ENCODE measurements at places on chromosomes 7 and 10.

DNA sequence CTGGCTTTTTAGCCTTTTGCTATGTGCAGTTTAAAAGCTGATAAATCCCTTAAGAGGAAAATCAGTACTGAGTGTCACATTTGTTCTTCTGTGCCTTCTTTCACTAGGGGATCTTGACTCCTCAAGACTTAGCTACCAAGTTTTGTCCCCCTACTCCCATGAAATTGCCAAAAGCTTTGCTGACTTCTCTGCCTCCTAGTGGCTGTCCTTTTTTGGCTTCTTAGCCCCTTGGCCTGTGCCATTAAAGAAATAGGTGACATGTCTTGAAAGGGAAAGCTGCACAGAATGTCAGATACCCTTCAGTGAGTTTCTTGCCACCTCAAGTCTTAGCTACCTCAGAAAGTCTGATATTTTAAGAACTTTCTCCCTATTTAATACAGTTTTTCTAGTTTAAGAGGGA is 10.5 kb downstream of the MKLN1 start:
- DNase-seq = no peak

GRCh38 chr10:129593953-129594352 is 126.9 kb downstream of the MGMT start:
- DNase-seq = no peak

GRCh38 chr10:128875956-128876736 is 590.9 kb upstream of the MGMT start:
- DNase-seq = no peak

DNA sequence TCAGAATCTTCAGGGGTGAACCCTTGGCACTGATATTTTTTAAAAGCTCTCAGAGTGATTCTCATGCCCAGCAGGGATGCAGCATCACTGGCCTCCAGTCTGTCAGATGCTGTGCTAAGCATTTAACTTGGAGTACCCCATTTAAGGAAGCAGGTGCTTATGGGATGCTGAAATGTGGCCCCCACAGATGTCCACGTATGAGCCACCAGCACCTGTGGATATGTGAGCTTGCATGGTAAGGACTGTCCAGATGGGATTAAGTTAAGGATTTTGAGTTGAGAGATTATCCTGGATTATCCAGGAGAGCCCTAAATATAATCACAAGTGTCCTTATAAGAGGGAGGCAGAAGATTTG is 17.7 kb downstream of the CHST3 start:
- no peak for DNase-seq

DNA sequence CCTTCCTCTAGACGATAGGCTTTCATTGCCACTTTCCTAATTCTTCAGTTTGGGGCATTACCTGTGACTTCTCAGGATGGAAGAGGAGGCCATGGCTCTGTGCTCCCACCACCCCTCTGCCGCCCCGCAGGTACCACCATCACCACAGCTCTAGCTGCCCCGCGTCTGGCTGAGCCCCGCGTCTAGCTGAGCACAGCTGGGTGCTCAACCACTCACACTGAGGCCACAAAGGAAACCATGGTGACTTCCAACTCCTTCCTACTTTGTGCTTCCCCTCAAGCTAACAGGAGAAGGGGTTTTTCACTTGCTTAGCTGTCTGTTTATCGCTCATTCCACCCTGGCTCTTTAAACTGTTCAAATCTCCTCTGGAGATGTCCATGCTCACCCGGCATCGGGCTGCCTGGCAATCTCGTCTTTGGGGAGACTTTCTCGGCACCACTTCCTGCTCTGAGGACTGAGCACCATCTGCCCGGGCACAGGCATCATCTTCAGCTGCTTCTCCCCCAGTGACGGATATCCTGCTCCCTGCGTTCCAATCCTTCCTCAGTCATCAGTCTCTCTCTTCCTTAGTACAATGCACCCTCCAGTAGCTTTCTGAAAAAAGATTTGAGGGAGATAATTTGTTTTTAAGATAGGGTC is 59.4 kb downstream of the MAD1L1 start:
- no peak for DNase-seq

DNA sequence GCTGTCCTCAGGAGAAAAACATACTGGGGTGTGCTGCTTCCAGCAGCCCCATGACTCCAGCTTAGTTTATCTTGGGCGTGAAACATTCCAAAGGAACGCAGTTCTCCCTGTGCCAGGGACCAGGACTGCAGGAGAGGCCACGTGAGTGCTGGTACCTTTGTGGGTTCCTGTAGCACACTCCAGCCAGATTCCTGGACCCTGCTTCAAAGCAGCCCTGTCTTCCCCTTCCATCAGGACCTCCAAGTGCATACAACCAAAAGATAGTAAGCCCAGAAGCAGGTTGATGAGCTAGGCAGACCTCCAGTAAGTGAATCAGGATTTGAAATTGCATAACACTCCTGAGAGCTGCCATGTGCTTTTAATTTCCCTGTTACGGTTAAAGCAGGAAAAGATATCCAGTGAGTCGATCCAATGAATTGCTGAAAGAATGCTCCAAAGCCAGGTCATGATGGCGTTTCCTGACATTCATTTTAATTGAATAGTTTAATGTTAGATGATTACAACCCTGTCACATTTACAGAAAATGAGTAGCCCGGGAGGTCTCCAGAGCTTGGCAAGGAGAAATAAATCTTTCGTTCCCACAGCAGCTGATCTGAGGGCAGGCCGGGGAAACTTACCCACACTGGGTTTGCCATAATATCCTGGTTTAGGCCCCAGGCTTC is 38.9 kb upstream of the CPXM2 start:
- DNase-seq = peak; percentile 92

- DNase-seq = no peak
Observed at GRCh38 chr7:27746978-27747377, 7.0 kb downstream of the TAX1BP1 start.

- no peak for DNase-seq
Observed at GRCh38 chr7:66301737-66302136, 96.6 kb downstream of the TPST1 start.

- DNase-seq = no peak
Observed at GRCh38 chr7:33516568-33516967, 387.2 kb downstream of the BBS9 start.

DNA sequence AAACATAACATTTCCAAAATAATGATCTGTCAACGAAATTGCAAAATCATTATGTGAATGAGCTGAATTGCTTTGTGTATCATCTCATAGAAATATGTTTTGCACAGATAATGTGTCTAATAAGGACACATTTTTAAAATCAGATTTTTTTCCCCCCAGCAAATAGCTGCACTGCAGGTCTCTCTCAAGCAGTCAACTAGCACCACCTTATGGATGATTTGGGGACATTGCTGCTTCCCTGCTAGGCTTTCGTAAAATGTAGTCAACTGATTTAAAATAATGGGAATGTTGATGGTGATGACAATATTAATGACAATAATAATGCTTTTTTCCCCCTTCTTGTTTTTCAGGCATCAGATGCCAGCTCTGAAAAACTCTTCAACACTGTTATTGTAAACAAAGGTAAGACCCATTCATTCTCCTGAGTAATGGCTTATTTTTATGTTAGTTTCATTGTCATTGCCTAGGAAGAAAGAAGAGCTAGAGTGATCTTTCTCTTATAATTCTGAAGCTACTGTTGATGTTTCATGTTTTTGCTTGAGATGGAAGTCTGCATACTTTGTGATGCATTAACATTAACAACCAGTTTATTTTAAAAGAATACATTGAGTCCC is 433.6 kb upstream of the GALNT17 start:
- peak; percentile 43 for DNase-seq

DNA sequence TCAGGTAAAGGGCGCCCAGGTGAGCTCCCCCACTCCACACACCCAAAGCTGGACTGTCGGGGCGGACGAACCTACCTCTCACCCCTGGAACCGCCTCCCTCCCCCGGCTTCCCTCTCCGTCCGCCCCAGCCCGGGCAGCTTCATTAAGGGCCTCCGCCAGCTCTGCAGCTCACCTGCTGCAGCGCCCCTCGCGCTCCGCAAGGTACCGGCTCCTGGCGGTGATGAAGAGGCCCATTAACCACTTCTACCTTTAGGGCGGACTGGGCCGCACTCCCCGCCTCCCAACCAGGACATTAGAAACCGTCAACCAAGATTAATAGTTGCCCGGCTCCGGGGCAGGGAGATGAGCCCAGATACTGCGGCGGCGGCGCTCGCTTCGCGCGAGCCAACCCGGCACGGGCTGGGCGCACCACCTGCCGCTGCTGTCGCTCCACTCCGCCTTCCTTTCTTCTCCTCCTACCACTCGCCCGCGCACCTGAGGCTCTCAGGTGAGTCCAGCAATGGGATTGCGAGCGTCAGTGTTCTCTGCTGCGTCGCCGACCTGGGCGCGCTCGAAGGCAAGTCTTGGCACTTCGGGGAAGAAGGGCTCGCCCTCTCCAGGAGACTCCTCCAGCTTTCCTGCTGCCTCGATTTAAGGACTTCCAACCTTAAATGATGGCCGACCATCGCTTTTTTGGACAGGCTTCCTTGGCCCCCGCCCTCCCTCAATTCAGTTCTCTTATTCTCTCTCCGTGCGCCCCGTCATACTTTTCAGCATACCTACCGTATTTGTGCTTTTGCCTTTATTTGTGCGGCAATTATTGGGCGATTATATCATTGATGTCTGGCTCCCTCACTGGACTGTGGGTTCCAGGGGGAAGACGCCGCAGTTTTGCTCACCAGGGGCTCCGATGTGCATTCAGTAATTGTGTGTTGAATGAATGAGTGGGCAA is 13.6 kb upstream of the KAZALD1 start:
- no peak for DNase-seq

DNA sequence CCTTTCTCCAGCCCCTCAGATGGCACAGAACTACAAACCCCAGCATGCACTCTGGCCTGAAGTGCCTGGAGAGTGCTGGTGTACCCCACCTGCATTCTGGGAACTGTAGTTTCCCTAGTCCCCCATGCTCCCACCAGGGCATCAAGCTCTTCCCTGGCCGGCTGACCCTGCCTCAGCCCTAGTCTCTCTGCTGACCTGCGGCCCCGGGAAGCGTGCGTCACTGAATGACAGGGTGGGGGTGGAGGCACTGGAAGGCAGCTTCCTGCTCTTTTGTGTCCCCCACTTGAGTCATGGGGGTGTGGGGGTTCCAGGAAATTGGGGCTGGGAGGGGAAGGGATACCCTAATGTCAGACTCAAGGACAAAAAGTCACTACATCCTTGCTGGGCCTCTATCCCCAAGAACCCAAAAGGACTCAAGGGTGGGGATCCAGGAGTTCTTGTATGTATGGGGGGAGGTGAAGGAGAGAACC is 2.1 kb downstream of the NOS3 start:
- no peak for DNase-seq

GRCh38 chr10:3660753-3661152 is 124.3 kb downstream of the KLF6 start:
- no peak for DNase-seq

GRCh38 chr7:127731431-127732080 is 79.6 kb downstream of the SND1 start:
- no peak for DNase-seq

GRCh38 chr10:103232772-103233488 is 12.8 kb upstream of the RPEL1 start:
- DNase-seq = no peak

DNA sequence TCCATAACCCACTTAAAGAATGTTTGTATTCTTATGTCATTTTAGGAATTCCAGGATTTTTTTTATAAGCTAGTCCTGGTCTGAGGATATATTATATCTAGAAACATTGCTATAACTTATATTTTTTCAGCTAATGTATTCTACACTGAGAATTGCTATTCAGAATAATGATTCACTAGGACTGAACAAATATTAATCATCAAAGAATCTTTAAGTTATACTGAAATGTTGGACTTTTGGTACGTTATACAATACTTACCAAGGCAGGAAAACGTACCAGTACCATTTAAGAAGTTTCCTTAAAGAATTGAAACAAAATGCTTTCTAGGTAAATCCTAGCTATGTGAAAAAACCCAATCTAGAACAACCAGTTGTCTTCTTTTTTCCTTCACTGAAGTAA is 18.4 kb downstream of the PTTG1IP2 start:
- no peak for DNase-seq

- no peak for DNase-seq
Observed at GRCh38 chr7:22551768-22552513, 52.0 kb upstream of the STEAP1B start.

DNA sequence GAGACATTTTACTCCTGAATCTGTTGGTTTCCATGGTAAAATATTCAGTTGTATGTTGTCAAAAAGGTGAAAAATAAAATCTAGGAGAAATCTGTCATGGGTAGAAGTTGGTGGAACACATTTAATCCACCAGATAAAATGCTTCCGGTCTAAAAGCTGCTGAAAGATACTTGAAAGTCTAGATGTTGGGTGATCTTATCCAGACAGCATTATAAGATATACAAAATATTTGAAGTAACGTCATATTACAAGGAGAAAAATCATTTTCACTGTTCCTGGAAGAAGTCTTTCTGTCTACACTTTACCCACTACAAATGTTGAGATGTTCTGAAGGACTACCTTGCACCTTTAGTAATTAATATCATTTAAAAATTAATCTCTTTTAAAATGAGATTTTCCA is 40.9 kb downstream of the CALD1 start:
- DNase-seq = no peak

DNA sequence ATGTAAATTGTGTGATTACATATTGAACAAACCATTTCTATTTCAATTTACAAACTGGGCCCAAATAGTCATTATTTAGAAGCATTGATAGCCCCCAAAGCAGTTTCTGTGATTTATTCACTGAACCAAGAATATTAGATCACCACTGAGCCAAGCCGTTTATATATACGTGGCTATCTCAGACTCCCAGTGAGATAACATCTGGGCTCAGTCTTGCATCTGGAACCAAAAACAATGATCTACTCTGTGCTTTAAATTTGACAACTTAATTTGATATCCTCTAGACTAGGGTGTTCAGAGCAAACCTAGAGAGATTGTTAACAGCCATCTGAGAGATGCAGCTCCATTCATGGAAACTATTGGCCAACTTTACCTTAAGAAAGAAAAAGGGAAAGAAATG is 41.4 kb upstream of the BTBD16 start:
- DNase-seq = no peak

DNA sequence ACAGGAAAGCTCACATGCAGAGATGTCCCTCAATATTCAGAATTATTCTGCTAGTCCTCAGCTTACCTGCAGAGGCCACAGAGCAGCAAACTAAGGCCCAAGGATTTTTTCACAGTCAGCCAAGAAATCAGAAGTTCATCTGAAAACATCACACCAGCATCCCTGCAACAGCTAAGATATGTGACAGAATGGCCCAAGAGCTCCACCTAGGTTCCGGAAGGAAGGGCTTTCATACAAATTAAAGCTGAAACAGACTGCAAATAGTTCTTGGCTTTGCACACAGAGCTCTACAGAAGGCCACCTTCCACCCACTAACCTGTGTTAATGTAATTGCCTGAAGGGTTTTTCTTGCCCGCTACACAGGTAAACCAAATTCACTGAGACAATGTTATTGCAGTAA is 438.8 kb upstream of the C7orf33 start:
- DNase-seq = no peak

- no peak for DNase-seq
Observed at GRCh38 chr10:61406242-61406641, 46.9 kb downstream of the TMEM26 start.

Data from AG09309 (cell line).